ENCODE measurements at places on chromosomes 1 and 21. TPM values are rescaled to one million over a fixed set of nuclear protein-coding genes. Genes with fewer than 3 reads are reported as not detected.

Gene TRIM67
- total RNA-seq, result not detected

DNA sequence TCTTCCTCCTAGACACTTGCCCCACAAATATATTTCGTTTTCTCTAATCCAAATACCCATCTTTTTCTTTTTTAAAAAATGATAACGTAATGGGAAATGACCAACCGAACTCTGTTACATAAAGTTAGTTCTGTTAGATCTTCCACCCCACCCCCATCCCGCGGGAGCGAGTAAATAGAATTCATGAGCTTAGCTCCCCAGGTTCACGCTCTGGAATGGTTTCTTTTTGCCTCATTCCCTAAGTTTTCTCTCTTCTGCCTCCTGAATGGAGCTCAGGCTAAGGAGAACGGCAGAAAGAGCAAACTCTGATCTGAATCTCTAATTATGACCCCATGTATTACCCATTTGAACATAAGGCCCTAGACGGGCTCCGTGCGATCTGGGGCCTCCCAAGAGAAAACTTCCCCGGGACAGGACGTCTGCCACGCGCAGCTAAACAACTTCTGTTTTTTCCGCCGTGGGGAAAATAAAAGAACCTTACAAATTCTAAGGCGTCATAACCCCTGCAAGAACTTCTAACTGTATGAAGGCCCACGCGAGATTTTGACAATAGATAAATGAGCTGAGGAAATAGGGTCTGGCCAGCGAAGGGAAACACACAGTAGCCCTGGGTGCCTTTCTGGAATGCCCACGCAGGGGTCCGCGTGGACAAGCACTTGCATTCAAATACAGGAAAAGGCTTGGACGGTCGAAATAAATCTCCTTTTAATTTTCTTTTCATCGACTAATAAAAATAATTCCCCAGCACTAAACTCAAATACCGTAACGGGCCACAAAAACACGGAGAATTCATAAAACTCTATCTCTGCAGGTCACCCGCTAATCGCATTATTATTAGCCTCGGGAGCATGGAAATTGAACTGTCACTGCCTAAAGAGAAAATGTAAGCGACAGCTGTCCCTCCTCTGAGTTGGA lies 2.2 kb downstream of the TBX15 start:
- DNase-seq, result no peak

DNA sequence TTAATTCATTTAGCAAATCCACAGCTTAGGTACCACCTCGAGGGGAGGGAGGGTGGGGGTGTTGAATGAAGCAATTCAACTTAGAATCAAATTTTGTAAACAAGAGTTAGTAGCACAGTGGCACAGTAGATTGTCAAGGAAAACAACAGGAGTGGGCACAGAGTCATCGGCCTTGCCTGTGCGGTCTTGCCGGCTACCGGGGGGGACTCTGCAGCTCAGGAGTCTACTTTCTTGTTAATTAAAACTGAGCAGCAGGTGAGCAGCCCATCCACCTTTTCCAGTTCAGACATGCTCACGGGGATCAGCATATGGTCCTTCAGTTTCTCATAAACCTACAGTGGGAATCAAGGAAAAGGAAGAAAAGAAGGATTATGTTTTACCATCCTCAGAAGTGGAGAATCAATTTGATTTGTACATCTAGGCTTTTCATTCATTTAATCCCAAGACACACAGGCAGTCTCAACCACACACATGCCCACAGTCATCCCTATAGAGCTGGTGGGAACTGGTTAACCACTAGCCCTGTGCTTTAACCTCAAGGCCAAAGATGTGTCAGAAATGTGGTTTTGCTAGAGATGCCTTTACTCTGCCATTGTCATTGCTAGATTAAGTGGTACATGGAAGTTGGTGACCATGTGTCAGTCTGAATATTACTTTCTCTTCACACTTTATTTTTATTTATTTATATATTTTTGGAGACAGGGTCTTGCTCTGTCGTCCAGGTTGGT lies 45.0 kb upstream of the BCL10 start:
- DNase-seq, result peak; percentile 43

Gene SNX7
- 37.9 TPM for total RNA-seq

DNA sequence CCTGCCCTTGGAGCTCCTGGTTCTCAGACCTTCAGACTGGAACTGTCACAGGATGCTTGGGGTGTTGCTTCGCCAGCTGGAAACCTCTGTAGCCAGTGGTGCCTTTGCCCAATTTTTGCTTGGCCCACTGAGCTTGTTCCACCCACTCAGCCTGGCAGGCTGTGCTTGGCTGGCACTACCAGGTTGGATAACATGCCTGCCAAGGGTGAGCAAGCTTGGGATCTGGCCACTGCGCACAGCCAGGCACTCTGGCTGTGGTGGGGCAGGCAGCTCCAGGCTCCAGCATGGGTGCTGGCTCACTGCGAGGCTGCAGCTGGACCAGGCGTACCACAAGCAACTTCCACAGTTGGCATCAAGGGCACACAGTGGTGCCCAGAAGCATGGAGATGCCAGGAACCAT lies 967.8 kb upstream of the NCAM2 start:
- no peak for DNase-seq

GRCh38 chr1:26771285-26771642 lies 16.5 kb upstream of the PIGV start:
- peak; percentile 73 for DNase-seq

Gene SHISAL2A
- not detected for total RNA-seq

Gene CFHR3
- not detected for total RNA-seq

DNA sequence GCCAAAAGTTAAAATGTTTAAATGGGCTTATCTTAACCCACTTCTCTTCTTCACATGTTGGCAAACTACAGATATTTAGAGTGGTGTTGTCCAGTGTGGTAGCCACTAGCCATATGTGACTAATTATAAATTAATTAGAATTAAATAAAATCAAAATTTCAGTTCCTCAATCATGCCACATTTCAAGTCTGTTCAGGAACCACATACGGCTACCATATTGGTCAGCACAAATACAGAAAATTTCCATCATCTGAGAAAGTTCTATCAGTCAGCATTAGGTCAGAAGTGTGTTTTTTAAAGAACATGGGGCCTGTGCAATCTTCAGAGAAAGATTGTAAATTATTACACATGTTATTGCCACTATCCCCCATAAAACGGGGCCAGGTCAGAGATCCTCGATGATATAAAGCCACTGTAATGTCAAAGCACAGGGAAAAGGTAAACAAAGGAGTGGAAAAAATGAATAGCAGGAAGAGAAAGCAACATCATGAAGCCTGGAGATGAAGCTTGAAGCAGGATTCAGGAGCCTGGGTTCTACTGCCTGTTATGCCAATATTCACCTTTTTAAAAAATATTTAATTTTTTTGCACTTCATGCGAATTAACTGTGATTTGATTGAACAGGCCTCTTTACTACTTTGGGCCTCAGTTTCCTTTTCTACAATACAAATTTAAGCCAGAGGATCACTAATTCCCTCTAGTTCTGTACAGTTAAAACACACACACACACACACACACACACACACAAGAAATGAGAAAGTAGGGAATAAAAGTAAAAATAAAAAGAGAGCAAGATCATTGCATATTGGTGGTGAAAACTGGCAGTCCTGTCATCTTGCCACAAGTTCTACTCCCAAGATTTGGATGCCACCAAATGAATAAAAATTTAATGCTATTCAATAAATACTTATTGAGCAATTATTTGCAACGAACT lies 2.3 kb downstream of the RSBN1 start:
- DNase-seq, result peak; percentile 56

Gene HSPG2
- 1,997 TPM for total RNA-seq

DNA sequence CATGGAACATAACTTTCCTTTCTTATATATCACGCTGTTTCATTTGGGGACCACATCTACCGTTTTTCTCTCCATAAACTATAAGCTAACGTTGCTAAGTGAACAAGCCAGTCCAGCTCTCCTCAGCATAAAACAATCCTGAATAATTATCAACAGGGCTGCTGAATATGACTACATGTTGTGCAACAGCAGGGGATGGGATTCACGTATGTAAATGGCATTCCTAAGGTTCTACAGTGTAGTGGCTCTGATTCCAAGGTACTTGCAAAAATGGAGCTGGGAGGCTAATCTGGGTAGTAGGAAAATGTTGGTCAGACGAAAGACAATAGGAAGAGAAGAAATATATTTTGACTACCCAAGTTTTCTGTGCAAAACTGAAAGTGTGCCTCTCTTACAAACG lies 262.8 kb downstream of the RWDD3 start:
- DNase-seq, result no peak

Gene ZNF648
- total RNA-seq, result not detected

- DNase-seq, result no peak
Observed at GRCh38 chr1:219220945-219221344, 47.3 kb downstream of the LYPLAL1 start.

Gene RPE65
- total RNA-seq, result not detected

DNA sequence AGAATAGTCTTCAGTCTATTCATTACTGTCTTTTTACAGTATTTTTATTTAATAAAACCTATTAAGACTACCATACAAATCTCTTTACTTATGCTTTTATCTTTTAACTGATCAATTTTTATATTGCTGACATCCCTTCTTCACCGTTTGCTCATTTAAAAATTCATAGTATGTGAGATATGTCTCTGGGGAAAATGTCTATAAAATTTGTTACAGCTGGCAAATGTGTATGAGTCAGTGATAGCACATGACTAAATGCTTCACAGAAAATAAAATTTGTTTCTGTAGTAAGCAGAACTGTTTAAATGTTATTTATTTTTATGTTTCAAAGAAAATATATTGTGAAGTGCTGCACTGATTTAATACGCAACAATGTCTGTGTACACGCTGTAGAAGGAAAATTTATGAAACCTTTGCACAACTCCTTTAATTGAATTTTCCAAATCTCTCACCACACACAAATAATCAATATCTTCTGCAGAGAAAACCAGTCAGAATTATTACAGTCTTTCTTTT lies 74.2 kb downstream of the ITGB3BP start:
- DNase-seq, result no peak

DNA sequence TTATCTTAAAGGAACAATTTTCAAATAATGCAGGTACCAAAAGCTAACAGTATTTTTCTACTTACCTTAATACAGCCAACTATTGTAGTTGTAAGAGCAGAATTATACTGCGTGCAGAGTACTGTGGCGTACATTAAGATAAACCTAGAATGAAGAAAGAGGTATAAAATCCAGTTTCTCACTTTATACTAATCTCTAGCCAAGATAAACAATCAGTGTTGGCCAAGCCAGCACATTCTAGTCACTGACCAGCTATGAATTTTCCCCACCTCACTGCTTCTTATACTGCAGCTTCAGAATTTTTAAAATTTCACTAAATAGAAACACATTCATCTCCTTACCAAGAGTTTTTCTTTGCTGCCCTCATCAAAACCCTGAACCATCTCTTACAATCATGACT lies 33.6 kb downstream of the SLC35D1 start:
- DNase-seq, result peak; percentile 40

- DNase-seq, result peak; percentile 21
Observed at GRCh38 chr1:116910379-116911187, 867 bp downstream of the PTGFRN start.

Gene C1orf74
- total RNA-seq, result 2.2 TPM
